ENCODE measurements at places on chromosomes 3 and 15.

- peak; percentile 59 for DNase-seq
Observed at GRCh38 chr3:159829539-159830227, 159.0 kb upstream of the IL12A start.

- DNase-seq = no peak
Observed at GRCh38 chr3:54042259-54042823, 80.0 kb upstream of the CACNA2D3 start.

GRCh38 chr15:66135664-66136063 lies 117.9 kb downstream of the MEGF11 start:
- no peak for DNase-seq

GRCh38 chr3:190491533-190492054 lies 22.3 kb upstream of the IL1RAP start:
- no peak for DNase-seq

GRCh38 chr15:34810443-34811129 lies 15.2 kb upstream of the ACTC1 start:
- DNase-seq = peak; percentile 99

GRCh38 chr15:98025237-98025636 lies 64.7 kb downstream of the ARRDC4 start:
- peak; percentile 40 for DNase-seq

DNA sequence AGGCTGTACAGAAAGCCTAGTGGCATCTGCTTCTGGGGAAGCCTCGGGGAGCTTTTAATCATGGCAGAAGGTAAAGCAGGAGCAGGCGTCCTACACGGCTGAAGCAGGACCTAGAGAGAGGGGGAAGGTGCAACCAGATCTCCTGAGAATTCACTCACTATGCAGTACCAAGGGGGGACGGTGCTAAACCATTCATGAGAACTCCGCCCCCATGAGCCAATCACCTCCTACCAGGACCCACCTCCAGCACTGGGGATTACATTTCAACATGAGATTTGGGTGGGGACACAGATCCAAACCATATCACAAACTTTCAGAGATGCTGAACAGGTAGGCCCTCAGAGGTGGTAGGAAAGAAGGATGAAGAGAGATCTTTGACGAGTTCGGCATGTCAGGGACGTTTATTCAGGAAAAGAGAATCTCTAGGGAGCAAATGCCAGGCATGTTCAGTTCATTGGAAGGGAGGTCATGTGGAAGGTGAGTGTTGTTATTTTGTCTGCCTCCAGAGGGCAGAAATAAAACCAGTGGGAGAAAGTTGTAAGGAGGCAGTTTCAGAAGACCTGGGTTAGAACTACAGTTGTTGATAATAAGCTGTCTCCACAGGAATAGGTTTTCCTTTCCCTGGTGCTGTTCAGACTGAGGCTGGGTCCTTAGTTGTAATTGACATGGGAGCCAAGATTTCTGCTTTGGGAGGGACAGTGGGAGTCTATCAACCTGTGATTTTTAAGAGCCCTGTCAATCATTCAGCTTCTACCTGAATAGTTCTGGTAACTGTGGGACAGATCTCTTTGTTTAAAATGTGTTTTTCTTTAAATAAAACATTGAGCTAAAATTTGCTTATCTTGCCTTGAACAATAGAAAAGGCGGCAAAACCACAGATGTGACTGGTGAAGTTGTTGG lies 4.3 kb upstream of the FNDC3B start:
- DNase-seq = peak; percentile 42

DNA sequence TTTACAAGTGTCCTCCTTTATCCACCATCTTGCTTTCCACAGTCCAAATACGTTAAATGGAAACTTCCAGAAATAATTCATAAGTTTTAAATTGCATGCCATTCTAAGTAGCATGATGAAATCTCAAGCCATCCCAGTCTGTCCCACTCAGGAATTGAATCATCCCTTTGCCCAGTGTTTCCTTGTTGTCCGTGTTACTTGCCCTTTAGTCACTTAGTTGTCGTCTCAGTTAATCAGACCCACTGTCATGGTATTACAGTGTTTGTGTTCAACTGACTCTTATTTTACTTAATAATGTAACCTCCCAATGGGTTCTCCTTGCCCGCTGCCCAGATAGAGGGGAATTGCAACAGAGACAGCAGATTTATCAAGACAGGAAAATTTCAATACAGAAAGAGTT lies 77.6 kb upstream of the NDN start:
- no peak for DNase-seq

GRCh38 chr15:47887241-47887800 lies 170.0 kb downstream of the SEMA6D start:
- no peak for DNase-seq

DNA sequence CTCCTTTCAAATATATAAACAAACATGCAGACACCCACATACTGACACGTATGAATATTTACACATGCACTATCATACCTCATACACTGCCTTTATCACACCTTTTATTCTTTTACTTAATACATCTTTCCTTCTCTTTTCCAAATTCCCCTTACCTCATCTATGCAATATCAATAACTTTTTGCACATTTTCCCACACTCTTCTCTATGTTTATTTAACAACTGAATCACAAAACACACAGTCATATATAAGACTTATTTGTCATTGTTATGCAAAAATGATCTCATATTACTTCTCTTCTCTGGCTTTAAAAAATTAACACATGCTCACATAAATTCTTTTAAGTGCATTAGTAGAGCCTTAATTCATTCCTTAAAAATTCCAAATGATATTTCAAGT lies 461.4 kb downstream of the DIPK2A start:
- no peak for DNase-seq

GRCh38 chr15:81567924-81568323 lies 193.9 kb upstream of the TMC3 start:
- no peak for DNase-seq

GRCh38 chr3:106170636-106171035 lies 301.8 kb upstream of the CBLB start:
- DNase-seq = no peak

GRCh38 chr15:52709187-52709981 lies 30.2 kb upstream of the ATOSA start:
- no peak for DNase-seq

- no peak for DNase-seq
Observed at GRCh38 chr15:77296773-77297337, 123.0 kb downstream of the PEAK1 start.

DNA sequence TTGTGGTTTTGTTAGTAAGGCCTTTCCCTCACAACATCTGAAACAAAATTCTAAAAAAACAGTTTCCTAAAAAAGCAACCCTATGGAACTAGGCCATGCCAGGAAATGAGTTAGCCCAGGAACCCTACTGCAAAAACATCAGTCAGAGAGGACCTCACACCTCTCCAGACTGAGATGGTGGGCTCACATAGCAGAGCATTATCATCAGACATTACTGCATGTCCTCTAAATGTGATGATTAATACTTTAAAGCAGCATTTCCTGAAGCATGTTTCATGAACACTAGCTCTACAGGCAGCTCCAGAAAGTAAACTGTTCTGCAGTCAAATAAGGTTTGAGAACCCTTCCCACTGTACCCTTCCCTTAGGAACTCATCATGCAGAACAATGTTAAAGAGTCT lies 232.3 kb upstream of the MRPL3 start:
- peak; percentile 14 for DNase-seq

- DNase-seq = peak; percentile 92
Observed at GRCh38 chr15:65409036-65409631, 13.6 kb downstream of the IGDCC4 start.

- peak; percentile 99 for DNase-seq
Observed at GRCh38 chr15:80588801-80589200, 106.3 kb upstream of the ABHD17C start.

- no peak for DNase-seq
Observed at GRCh38 chr15:60000113-60000823, 3.8 kb upstream of the FOXB1 start.

DNA sequence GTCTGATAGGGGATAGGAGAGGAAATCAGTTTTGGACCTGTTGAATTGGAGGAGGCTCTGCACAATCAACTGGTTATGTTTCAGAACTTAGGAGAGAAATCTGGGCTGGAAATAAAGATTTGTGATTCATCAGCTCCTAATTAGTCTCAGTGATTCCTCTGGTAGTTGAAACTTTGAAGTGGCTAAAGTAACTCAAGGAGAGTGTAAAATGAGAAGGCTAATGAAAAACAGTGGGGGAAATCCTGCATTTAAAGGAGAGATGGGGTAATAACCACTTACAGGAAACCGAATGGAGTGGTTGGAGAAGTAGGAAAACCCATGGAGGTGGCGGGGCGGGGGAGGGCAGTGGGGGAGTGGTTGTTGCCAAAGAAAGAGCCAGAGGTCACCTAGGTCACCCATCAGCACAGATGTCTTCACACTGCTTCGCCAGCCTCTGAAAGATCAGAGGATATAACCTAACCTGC lies 32.6 kb downstream of the MAP2K5 start:
- DNase-seq = peak; percentile 4

DNA sequence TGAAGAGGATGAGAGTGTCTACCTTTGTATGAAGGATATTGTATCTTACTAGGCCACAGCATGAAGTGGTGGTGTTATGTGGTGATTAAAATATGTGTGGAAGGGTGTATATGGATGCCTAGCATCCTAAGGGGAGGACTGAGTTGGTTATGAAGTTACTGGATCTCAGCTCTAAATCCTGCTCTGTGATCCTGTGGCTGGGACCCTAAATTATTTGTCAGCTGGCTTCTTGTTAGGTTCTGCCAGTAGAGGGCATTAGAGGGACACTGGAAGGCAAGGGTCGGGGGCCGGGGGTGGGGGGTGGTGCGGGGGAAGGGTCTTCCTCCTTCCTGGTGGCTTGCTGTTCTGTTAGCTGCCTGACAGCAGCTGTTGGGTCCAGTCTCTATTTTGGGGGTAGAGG lies 34.9 kb downstream of the MORF4L1 start:
- no peak for DNase-seq

- no peak for DNase-seq
Observed at GRCh38 chr3:128280481-128281052, 127.3 kb downstream of the EEFSEC start.

GRCh38 chr3:3340526-3340925 lies 161.0 kb upstream of the CRBN start:
- DNase-seq = no peak

DNA sequence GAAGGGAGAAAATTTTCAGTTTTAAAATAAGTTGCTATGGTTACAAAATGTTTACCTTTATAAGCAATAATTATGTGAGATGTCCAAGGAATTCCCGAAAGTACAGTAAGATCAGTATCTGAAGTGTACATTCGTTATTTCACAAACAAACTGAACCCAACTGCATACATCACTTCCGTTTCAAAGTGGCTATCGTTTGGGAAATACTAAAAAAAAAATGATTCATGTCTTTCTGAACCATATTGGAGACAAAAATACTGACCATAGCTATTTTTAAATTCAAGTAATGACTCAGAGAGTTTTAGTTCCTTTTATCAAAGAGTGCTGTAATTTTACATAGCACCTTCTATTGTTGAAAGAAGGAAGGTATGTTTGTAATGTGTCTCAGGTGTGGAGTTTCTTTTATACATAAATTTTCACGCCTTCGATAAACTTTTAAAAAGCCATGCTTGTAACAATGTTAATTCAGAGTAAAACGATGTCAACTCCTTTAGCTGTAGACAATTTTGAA lies 8.0 kb upstream of the ANKRD28 start:
- peak; percentile 90 for DNase-seq

- DNase-seq = no peak
Observed at GRCh38 chr15:26901041-26901440, 34.2 kb downstream of the GABRA5 start.

- no peak for DNase-seq
Observed at GRCh38 chr15:65953622-65954021, 84.3 kb downstream of the RAB11A start.

DNA sequence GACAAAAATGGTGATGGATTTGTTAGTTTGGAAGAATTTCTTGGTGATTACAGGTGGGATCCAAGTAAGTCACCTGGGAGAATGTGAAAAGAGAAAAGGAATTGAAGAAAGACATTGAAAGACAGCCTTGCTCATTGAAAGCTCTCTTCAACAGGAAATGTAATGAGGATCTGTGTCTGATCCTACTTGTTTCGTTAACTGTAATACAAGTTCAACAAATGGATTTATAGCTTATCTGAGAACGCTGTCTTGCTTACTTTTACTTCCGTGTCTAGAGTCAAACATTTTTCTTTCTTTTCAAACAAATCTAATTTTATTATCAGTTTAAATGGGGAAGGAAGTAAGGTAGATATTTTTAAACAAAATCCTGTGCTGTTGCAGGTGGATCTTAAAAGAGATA lies 15.9 kb downstream of the RCN2 start:
- no peak for DNase-seq

Measured in iris pigment epithelial cell (primary cell).